T-helper 2 cell (primary cell): ENCODE measurements at places on chromosomes 4 and X.

DNA sequence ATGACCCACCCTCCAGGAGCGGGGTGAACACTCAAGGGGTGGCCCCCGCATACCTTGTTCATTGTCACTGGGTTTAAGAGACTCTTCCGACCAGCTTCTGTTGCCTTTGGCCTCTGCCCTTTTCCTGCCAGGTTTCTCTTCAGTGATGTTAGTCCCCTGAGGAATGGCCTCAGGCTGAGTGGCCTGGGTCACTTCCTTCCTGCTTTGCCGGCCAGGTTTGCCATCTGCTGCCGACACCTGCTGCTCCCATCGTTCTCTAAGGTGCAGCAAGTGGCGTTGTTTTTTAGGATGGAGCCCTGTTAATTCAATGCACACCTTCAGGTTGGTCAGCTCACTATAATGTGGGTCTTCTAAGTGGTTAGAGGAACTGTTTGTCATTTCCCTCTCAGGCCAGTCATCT is 34.2 kb downstream of the BCOR start:
- no peak for DNase-seq

DNA sequence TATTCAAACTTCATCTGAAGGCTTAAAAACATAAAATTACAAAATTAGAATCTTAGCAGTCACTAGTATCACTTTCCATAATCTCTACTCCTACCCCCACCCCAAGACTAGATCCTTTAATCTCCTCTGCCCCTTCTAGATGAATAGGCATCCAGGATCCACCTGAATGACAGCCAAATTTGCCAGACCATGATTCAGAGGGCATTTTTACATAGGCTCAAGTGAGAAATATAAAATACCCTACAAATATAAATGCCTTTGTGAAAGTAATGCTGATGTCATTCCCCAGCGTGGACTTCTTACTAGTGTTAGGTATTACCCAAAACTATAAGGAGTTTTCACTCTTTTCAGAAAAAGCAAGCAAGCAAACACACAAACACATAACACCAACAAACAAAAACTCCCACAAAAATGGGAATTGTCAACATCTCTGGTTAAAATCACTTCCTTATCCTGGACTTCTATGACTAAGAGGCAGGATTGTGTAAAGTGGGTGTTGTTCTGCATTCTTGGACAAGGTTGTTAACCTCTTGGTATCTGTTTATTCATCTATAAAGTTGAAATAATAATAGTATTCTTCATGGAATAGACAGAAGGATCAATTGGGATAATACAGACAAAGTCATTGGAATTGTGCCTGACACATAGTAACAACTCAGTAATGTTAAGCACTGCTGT is 51.3 kb upstream of the TMPRSS11F start:
- DNase-seq, result no peak

DNA sequence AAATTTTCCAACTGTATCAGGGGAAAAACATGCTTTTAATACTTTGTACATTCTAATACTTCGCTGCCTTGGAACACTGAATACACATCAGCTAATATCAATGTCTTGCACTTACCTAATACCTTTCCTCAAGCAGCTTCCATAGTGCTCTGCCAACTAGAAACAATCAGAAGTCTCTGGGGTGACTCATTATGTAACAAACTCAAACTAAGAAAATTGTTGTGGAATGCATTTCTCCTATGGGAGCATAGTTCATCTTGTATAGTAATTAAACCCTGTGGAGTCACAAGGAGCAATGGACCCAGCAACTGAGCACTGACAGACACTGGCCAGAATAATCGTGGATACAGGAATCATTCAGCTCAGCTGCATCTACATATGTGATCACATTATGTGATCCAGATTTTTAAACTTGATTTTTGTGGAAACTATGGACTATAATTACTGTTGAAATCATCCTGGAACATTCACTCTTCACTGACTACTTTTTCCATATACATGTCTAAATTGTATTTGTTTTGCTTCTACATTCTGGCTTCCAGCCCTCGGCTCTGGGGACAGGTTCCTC is 496.9 kb downstream of the TMA16 start:
- no peak for DNase-seq

DNA sequence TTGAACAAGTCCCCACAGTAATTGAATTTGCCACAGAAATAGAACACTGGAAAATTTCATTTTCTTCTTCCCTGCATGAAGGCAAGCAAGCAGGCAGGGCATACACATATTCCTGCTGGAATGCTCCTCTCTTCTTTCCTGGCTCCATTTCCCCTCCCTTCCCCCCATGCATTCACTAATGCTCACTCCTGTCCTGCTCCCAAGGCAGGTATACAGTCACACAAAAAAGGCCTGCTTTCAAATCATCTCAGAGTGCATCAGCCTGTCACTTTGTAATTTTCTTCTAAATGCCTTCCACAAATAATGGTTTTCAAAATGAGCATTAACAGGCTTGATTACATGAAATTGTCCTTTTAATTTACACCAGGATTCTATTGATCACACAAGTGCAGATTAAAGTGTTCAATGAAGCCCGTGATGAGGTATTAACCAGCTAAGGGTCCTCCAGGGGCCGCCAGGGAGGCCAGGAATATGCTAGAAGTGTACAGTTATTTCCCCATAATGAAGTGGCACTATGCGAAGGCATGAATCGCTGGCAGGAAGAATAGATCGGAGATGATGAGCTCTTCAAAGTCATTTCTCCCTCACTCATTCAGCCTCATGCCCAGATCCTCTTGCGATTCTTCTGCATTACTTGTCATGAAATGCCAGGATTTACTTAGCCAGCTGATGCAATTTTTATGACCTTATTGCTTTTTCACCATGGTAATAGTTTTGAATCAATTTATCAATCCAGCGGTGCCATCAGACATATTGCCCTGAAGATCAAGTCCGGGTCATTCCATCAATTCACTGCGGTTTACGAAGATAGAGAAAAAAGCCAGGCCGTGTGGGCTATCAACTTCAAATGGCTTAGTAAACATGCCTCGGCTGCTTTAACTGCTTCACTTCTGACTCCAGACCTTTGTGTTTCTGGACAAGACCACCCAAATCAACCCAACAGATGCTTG is 243.5 kb downstream of the GPAT3 start:
- DNase-seq, result no peak

- DNase-seq, result no peak
These were observed 20.6 kb downstream of the SH3D19 start for GRCh38 chr4:151304755-151305154.

GRCh38 chr4:86508436-86508835 is 85.7 kb upstream of the PTPN13 start:
- DNase-seq, result no peak

- no peak for DNase-seq
These were observed 105.5 kb downstream of the MAML3 start for GRCh38 chr4:140048419-140048995.
